ENCODE measurements at places on chromosomes 16 and 17. TPM values are rescaled to one million over a fixed set of nuclear protein-coding genes. Genes with fewer than 3 reads are reported as not detected.

AURKB gene
- 81.3 TPM for total RNA-seq

DNA sequence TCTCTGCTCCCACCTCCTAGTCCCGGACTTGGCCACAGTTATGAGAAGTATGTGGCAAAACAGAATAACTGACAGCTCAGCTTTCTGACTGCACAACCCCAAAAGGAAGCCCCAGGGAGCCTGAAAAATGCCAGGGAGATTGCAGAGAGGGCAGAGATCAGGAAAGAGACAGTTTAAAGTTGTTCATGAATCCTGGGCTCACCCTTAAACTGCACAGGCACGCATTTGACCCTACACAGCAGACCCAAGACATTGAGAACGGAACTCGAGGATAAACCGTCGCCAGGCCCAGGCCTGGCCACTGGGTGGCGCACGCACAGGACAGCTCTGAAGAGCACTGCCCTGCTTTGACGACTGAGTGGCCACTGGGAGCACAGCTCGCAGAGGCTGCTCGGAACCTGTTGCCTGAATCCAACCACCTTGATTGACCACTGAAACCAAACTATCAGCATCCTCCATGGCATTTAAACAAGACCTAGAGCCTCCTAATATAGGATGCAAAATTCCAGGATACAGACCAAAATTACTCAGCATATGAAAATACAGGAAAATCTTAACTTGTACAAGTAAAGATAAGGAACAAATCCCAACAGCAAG is 114.0 kb downstream of the C16orf95 start:
- peak; percentile 93 for DNase-seq

- DNase-seq: no peak
These were observed 562.4 kb upstream of the CDH11 start for GRCh38 chr16:65684230-65684629.

TNFRSF13B gene
- total RNA-seq: not detected

KRTAP3-1 gene
- total RNA-seq: not detected

DNA sequence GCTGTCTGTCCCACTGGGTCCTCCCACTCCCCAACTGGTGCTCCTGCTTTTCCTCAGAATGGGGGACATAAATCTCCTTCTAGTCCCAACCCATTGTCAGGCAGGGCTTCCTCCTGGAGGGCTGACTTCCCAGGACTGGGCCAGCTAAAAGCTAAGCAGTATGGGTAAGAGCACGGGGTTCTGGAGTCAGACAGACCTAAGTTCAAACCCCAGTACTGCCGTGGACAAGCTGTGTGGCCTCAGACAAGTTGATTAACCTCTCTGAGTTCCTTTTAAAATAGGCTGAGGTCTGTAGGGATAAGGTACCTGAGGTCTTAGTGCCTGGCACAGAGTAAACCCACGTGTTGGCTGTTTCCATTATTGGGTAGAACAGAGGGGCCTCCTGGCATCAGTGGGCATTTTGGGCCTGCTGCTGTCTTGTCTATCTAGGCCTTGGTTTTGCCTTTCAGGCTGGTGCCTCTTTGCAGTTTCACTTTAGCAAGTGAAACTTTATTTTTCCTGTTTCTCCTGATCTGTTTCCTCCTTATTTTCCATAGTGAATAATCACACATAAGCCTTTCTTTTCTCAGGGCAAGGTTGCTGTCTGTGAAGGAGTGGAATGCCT is 114.6 kb downstream of the PRKCB start:
- no peak for DNase-seq

- DNase-seq: no peak
These were observed 142.7 kb downstream of the PITPNC1 start for GRCh38 chr17:67519801-67520251.

GRCh38 chr17:59746849-59747445 is 39.5 kb downstream of the VMP1 start:
- peak; percentile 50 for DNase-seq

DLG4 gene
- 17.3 TPM for total RNA-seq

CLEC18B gene
- total RNA-seq: 0.38 TPM

DNA sequence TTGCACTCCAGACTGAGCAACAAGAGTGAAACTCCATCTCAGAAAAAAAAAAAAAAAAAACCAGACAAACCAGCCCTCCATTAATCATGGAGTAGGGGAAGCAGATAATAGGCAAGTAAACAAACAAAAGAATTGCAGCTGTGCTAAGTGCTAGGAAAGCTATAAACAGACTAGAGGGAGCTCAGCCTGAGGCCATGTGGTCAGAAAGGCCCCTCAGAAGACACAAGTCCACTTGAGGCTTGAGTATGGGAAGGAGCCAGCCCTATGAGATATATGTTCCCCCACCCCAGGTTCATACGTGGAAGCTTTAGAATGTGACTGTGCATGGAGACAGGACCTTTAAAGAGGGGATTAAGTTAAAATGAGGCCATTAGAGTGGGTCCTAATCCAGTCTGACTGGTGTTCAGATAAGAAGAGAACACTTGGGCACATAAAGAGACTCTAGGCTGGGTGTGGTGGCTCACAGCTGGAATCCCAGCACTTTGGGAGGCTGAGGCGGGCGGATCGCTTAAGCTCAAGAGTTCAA is 132.6 kb upstream of the NOL11 start:
- DNase-seq: no peak

- no peak for DNase-seq
These were observed 5.8 kb downstream of the HOXB3 start for GRCh38 chr17:48584223-48584741.

DNA sequence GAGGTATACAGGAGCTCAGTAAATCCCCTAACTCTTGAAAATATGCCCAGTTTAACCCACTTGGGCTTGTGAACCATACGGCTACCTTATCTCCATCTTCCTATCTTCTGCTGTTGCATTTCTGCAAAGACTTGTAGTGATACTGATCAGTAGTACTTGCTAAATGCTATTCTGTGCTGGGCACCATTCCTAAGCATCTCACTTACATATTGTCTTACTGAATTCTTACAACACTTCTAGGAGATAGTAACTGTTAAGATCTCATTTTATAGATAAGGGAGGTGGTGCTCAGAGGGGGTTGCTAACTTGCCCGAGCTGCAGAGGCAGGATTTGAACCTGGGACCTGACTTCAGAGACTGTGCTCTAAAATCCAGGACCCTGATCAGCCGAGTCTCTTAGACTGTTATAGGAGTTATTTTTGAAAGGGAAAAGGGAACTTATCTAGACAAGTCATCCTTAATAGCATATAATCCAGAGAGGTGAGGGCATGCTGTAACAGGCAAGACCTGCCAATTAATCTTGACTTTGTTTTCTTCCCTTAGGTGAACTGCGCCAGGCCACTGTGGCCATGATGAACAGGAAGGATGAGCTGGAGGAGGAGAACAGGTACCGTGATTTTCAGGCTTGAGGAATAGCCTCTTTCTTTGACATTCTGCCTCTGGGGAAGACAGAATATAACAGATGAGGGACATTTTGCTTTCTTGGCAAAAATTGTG is 149.7 kb downstream of the SNX29 start:
- no peak for DNase-seq

DNA sequence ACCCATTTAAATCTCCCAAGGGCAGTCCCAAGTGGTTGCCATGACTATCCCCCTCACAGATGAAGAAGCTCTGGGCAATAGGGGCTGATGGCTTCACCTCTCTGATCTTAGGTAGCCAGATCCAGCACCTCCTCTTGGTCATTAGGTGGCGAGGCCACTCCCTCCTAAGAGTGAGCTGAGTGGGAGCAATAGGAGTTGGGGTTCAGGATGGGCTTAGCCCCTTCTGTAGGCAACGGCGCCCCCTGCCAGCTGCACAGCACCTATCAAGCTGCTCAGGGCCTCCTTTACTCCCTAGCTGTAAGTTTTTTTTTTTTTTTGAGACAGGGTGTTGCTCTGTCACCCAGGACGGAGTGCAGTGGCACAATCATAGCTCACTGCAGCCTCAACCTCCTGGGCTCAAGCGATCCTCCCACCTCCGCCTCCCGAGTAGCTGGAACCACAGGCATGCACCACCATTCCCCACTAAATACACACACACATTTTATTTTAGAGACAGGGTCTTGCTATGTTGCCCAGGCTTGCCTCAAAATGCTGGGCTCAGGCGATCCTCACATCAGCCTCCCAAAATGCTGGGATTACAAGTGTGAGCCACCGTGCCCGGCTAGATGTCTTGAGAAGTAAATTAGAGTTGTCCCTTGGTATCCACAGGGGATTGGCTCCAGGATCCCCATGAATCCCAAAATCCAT is 3.5 kb upstream of the RRAD start:
- DNase-seq: peak; percentile 79
